ENCODE measurements at places on chromosomes 6 and 20. TPM values are rescaled to one million over a fixed set of nuclear protein-coding genes. Genes with fewer than 3 reads are reported as not detected.
A peak's percentile ranks its signal among the peaks of the same experiment; 100 is the strongest.

The ADGB gene
- not detected for total RNA-seq

The BTBD9 gene
- total RNA-seq: 12.3 TPM

The CABLES2 gene
- 15.6 TPM for total RNA-seq

The TRIM15 gene
- not detected for total RNA-seq

The IL20RA gene
- total RNA-seq: 0.57 TPM

The PPP1R3D gene
- total RNA-seq: 5.4 TPM

The DSP gene
- 127 TPM for total RNA-seq

The CCM2L gene
- total RNA-seq: 5.2 TPM

The PRRT1 gene
- total RNA-seq: 3.0 TPM

DNA sequence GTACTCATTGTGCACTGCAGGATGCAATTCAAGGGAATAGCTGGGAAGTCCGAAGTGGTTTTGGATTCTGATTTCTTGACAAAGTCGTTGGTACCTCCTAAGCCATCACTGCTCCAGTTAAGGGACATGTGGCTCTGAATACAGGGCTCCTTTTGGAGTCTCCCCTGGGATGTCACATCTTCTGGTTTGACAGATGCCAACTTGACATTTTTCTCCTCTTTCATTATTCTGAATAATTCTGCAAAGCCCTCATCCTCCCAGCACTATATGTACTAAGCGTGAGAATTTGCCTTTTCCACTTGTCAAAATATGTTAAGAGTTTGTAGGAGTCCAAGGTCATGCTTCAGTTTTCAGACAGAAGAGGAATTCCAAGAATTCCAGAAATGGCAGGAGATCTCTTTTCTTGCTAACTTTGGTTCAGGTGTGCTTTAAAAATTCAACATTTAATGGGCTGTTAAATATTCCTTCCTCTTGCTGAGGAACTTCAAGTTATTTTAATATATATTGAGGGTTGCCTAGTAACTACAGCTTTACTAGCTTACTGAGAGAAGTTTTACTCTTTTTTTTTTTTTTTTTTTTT lies 38.7 kb downstream of the DOK5 start:
- peak; percentile 48 for DNase-seq
- no peak overlapping the region for H3K4me3 ChIP-seq

DNA sequence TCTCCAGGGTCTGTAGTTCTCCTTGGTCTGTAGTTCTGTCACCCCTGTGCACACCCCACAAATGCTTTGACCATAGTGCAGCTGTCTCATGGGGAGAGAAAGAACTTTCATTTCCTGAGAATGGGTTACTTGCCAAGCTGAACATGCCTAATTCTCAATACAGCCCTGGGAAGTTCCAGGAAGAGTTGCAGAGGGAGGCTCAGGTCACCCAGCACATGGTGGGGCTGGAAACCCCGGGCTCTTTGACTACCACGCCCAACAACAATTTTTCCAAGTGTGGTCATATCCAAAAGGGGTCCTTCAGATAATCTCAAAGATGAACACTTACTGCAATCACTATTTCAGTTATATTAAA lies 2.2 kb upstream of the PTPRA start:
- peaks cover 9% of the 10 kb centered on the region for H3K4me1 ChIP-seq
- H3K36me3 ChIP-seq: no peaks in the 10 kb centered on the region
- peaks cover 19% of the 10 kb centered on the region for H3K27me3 ChIP-seq

DNA sequence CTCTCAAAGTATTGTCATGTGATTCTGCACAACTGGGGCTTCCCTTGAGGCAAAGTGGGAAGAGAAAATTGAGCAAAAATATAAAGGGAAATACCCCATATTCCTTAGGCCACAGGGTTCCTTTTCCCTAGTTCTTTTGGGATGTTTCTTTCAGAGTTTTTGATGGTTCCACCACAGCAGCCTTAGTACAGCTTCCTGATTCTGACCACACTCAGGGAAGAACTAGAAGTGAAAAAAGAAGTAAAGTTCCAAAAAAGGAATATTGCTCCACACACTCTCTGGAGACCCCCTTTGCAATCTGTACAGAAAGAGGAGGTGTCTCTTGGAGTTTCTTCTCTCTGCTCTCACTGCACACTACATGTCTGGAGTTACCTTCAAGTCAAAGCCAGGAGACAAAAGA lies 27.9 kb upstream of the HLA-DQA2 start:
- no peaks in the 10 kb centered on the region for H3K27me3 ChIP-seq
- no peak overlapping the region for H3K4me3 ChIP-seq
- H3K27ac ChIP-seq: no peak overlapping the region

DNA sequence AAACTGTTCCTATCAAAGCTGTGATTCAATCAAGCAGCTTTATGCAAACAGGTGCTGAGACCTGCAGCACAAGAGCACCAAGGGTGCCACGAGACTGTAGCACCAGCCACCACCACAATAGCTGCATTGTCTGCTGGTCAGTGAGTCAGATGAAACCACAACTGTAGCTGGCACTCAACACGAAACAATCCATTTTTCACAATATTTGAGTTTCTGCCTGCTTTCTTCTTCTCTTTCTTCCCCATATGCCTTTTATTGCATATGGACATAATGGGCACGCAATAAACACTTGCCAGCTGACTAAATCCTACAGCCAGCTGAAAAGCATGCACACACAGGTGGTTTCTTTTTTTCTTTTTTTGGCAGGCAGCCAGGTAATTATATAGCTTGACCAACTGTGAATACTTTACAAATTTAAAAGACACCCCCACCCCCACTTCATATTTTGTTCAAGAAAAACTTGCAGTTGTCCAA lies 16.6 kb downstream of the SLC2A12 start:
- H3K27ac ChIP-seq: no peak overlapping the region
- H3K4me1 ChIP-seq: no peaks in the 10 kb centered on the region
- no peak for DNase-seq
- H3K4me3 ChIP-seq: no peak overlapping the region
- H3K27me3 ChIP-seq: no peaks in the 10 kb centered on the region

- no peak overlapping the region for H3K27ac ChIP-seq
- H3K4me1 ChIP-seq: no peaks in the 10 kb centered on the region
- no peaks in the 10 kb centered on the region for H3K36me3 ChIP-seq
- no peak overlapping the region for H3K4me3 ChIP-seq
- H3K27me3 ChIP-seq: peaks cover 34% of the 10 kb centered on the region
Observed at GRCh38 chr6:111992851-111993250, 61.1 kb upstream of the CCN6 start.

DNA sequence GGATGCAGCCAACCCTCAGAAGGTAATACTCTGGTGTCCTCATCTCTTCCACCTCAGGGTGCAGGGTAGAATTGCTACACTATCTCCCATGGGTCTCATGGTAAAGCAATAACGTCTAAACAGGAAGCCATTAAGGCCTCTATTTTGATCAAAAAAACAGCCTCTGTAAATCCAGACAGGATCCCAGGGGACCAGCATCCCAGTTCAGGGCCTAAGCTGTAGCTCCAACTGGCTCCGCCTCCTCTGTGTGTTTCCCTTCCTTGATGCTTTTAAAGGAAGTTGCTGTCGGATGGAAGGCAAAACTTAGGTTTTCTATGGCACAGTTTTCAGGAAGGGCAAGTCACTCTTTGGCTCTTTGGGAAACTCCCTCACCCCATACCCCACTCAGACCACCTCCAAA lies 222.0 kb downstream of the MAFB start:
- no peaks in the 10 kb centered on the region for H3K4me1 ChIP-seq
- no peak for DNase-seq
- no peak overlapping the region for H3K27ac ChIP-seq
- peaks cover under 1% of the 10 kb centered on the region for H3K27me3 ChIP-seq
- no peak overlapping the region for H3K4me3 ChIP-seq

DNA sequence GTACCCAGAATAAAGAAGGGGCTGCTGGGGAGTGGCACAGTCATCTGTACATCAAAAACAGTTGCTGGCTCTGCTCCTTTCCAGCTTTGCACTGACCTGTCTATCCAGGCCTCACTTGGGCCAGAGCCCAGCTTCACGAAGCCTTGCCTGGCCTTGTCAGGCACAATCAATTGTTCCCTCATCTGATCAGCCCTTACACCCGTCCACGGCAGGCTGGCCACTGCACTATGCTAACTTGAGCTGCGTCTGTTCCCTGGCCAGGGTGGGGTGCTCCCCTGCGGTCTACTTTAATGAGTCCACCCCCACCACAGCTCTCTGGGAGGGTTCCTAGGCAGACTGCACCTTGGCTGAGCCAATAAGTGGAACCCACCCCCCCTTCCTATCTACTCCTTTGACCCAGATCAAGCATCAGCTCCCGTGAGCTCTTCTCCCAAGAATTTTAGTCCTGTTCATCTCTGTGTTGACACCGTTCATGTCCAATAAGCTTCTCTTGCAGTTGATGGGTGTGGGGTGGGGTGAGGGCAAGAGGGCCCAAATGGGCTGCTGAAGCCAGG lies 74.3 kb upstream of the MLN start:
- no peaks in the 10 kb centered on the region for H3K36me3 ChIP-seq
- H3K27me3 ChIP-seq: no peaks in the 10 kb centered on the region
- no peak overlapping the region for H3K27ac ChIP-seq
- no peak for DNase-seq
